NCI-H345 (cell line): ENCODE measurements at places on chromosomes 7 and 10.

GRCh38 chr10:29980084-29980483 lies 79.3 kb downstream of the JCAD start:
- no peak for DNase-seq

GRCh38 chr10:6386346-6386745 lies 183.6 kb downstream of the PFKFB3 start:
- DNase-seq, result no peak

GRCh38 chr7:7131273-7131672 lies 51.1 kb upstream of the C1GALT1 start:
- DNase-seq, result no peak

GRCh38 chr10:31697271-31698180 lies 231.1 kb downstream of the ARHGAP12 start:
- peak; percentile 27 for DNase-seq
